MG63 (cell line): ENCODE measurements at places on chromosomes 11 and 22.

DNA sequence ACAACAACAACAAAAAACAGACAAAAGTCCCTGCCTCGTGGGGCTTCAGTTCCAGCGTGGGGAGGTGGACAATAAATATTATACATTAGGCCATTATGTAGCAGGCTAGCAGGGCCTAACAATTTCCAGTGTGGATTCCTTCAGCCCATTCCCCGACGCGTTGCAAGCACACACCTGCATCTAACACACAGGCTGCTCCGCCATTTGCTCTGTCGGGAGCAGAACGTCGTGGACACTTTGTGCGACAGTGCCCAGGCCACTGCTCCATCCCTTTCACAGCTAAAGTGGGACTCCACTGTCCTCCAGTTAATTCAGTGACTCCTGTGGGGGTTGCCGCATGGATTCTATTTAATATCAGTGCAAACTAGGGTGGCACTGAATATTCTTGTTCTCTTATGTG is 10.9 kb upstream of the FGF3 start:
- DNase-seq: no peak

- no peak for DNase-seq
These were observed 77.6 kb downstream of the MIAT start for GRCh38 chr22:26735019-26735409.

GRCh38 chr22:36282328-36282831 is 29.4 kb downstream of the APOL1 start:
- DNase-seq: no peak

DNA sequence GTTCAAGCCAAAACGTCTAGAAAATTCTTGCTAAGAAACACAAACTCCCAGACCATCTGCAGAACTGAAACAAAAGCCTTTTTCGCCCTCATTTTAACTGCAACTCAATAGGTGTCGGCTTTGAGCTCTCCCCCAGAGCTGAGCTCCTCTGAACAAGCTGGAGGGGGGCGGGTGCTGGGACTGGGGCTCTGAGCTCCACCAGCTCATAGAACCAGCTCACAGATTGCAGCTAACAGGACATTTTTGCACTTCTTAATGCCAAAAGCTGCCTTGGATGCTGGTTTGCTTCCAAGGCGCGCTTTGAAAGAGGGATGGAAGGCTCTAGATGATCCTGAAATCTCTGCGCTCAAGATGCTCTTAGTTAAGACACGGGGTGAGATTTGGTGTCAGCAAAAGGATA is 6.0 kb upstream of the YWHAH start:
- DNase-seq: no peak

GRCh38 chr11:129528296-129528695 is 152.6 kb downstream of the BARX2 start:
- DNase-seq: no peak

DNA sequence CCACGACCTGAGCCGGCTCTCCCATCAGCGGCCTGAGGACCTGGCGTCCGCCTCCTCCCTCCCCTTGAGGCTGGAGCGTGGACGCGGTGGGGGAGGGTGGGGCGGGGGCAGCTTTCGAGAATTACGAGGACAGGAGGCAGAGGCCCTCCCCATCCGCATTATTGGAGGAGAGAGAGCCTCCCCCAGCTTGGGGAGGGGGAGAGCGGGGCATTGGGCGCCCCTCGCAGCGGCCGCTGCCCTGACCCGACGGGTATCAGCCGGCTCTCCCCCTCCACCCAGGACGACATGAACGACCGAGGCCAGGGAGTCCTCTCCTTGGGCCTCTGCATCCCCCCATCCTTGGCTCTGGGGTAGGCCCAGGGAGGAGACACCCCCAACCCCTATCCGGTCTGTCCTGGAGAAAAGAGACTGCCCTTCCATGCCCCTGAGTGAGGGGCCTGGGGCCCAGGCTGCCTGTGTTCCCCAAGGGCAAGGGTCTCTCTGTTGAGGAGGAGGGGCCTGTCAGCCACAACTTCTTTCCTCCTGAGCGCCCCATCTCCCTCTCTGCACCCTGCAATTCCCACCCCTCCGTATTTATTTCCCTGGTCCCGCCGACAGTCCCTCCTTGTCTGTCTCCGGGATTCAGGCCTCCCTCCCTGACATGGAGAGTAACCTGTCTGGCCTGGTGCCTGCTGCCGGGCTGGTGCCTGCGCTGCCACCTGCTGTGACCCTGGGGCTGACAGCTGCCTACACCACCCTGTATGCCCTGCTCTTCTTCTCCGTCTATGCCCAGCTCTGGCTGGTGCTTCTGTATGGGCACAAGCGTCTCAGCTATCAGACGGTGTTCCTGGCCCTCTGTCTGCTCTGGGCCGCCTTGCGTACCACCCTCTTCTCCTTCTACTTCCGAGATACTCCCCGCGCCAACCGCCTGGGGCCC is 495 bp downstream of the GPR137 start:
- no peak for DNase-seq

DNA sequence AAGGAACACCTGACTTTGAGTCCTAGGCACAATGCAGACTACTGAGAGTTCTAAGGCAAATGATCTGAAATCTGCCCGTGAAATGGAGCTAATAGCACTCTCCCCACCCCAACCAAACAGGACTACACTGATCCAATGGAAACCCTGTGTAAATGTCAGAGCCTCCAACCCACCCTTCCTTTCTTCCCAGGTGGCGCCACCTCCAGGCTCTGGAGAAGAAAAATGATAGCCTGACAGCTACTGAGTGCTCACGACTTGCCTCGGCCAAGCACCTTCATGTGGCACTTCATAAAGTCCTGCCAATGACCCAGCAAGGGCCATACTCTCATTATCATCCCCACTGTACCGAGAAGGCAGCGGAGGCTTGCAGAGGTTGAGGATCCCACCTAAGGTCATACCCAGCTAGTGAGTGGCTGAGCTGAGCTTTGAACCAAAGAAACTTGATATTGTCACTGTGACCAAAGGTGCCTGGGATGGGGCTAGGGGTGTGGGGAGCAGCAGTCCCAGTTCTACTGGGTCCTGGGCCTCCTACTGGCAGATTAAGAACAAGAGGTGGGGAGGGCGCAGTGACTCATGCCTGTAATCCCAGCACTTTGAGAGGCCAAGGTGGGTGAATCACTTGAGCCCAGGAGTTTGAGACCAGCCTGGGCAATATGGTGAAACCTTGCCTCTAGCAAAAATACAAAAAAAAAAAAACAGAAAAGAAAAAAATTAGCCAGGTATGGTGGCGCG is 20.5 kb downstream of the TST start:
- DNase-seq: peak; percentile 68

GRCh38 chr22:25223269-25223850 is 3.9 kb downstream of the CRYBB2 start:
- no peak for DNase-seq

- DNase-seq: peak; percentile 89
These were observed 11.7 kb upstream of the SORL1-AS1 start for GRCh38 chr11:121464352-121464946.

DNA sequence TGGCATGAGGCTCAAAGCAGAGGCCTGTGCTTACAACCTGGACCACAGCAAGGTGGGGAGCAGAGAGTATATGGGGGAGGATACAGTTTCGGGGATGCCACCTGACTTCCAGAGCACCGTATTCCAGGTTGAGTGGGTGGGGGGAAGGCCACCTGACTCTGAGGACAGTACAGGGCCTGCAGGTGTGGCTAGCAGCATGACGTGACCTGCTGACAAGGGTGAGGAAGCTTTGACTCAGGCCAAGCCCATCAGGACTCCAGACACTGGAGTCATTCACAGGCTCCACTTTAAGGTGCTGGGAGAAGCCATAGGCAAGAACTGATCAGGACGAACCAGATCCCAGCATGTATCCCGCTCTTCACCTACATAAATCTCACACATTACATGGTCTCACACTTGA is 34.6 kb upstream of the CRTAM start:
- no peak for DNase-seq

GRCh38 chr11:13141731-13142709 is 132.9 kb downstream of the RASSF10 start:
- DNase-seq: no peak

GRCh38 chr11:72425053-72425980 is 9.0 kb downstream of the CLPB start:
- DNase-seq: no peak

GRCh38 chr11:40716344-40717130 is 742.9 kb downstream of the LRRC4C start:
- DNase-seq: no peak

DNA sequence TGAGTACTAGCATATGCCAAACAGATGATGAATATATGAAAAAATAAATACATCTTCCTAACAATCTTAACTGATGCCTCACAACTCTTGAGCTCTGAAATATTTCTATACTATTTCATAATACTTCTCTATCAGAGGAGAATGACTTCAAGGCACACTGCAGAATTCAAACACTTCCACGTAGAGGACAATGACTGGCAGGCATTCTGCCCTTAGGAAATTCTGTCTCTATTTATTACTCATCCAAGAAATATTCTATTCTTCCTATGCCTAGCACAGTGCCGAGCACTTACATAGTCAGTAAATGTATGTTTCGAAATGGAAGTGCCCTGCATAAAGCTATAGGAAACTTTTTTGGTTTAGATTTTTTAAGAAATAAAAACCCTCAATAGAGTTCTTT is 809.1 kb downstream of the DLG2 start:
- DNase-seq: peak; percentile 23

GRCh38 chr11:125926682-125927081 is 19.2 kb upstream of the VSIG10L2 start:
- no peak for DNase-seq

GRCh38 chr11:123509737-123510578 is 79.9 kb downstream of the GRAMD1B start:
- DNase-seq: no peak

- no peak for DNase-seq
These were observed 7.0 kb downstream of the THY1 start for GRCh38 chr11:119415966-119416365.

DNA sequence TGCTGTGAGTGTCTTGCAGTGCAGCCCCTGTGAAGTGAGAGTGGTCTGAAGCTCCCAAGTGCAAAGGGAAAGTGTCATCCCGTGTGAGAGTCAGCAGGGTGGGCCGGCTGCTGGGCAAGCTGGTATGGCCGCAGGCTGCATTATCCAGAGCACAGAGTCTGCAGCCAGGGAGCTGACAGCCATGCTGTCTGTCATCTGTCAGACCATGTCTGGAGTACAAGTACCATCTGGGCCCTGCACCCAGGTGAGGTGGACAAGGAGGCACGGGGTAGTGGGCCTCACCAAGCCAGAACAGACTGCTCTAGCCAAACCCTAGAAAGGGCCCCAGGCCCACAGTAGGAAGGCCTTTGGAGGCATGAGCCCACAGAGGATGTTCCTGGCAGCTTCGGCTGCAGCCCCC is 20.2 kb downstream of the LMO1 start:
- DNase-seq: no peak

DNA sequence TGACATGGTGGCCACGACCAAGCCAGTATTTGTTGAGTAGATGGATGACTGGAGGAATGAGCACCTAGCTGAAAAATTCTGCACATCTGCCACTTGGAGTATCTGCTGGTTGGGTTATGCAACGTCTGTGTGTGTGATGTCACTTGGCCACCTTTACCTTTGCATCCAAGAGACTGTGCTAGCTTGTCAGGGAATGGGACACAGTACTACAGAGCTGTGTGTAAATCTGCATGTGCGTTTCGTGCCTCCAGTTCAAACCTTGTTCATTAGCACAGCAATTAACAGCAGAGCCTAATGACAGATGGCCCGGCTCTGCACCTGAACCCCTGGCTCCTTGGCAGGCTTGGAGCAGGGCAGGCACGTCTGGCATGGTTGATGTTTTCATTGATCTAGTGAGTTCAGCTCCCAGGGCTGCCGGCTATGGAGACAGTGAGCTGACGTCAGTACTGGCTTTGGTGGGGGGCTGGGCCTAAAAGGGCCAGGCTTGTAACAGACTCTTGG is 188.4 kb upstream of the NAV2 start:
- DNase-seq: no peak

DNA sequence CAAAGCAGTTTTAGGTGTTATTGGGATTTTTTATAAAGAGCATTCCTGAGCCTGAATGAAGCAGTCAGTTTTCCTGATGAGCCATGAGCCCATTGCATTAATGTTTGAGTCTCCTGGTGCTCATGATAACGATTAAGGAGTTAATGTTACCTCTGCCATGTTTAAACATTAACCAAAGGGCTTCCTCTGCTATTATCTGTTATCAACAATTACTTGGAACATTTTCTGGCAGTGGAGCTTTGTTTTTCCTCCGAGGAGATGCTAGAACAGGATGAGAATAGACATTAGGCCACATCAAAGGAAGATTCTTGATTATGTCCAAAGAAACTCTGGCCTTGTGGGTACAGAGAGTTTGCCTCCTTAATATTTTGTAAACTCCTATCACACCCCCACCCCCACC is 49.9 kb downstream of the ZNRF3 start:
- no peak for DNase-seq

DNA sequence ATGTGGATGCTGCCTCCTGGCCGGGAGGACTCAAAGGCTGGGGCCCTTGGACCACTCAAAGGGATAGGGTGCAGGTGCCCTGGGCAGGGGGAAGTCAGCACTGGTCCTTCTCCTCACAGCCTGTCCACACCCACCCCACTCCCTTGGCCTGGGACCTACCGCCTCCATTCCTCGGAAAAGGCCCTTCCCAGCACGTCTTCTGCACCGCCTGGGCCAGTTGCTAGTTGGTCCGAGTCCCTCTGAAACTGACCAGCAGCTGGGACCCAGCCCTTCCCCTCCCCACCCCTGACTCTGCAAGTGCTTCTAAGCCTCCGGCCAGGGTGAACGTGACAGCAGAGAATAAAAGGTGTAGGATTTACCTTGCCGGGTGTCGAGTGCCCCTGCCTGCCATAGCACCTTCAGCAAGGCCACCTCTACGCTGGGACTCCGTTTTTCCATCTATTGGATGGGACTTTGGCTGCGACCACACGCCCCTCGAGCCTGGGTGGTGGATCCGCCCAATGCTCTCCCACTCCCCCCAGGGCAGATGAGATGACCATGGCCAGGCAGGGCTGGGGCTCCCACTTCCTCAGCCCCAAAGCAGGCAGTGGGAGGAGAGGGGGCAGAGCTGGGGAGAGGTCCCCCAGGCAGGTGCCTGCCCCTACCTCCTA is 37.3 kb downstream of the OSBPL5 start:
- no peak for DNase-seq

DNA sequence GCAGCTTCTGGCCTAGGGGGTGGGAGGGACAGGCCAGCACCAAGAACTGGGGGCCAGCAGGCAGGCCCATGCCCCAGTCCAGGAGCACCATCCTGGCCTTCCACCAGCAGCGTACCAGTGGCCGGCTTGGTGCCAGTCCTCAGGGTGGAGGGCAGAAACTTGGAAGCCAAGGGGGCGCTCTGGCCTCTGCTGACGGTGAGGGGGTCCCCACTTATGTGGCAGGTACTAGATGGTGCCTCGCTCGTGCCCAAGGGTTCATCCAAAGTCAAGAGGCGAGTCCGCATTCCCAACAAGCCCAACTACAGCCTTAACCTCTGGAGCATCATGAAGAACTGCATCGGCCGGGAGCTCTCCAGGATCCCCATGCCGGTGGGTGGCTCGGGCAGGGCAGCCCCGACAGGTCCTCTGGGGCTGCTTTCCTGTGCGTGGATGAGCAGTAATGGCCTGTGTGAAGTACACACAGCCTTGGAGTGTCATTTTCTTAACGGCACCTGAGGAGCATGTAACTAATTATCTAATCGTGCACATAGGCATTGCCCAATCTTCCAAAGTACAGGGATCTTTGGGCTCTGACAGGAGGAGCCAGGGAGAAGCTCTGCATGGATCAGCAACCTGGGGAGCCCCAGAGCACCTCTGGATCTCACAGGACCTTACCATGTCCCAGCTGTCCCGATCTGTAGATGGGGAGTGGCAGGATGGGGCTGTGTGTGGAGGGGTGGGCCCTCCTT is 79.1 kb downstream of the MORC2 start:
- no peak for DNase-seq
